ENCODE measurements at places on chromosomes 1 and 21.

- no peak for DNase-seq
These were observed 1.5 kb downstream of the MIB2 start for GRCh38 chr1:1616838-1617237.

DNA sequence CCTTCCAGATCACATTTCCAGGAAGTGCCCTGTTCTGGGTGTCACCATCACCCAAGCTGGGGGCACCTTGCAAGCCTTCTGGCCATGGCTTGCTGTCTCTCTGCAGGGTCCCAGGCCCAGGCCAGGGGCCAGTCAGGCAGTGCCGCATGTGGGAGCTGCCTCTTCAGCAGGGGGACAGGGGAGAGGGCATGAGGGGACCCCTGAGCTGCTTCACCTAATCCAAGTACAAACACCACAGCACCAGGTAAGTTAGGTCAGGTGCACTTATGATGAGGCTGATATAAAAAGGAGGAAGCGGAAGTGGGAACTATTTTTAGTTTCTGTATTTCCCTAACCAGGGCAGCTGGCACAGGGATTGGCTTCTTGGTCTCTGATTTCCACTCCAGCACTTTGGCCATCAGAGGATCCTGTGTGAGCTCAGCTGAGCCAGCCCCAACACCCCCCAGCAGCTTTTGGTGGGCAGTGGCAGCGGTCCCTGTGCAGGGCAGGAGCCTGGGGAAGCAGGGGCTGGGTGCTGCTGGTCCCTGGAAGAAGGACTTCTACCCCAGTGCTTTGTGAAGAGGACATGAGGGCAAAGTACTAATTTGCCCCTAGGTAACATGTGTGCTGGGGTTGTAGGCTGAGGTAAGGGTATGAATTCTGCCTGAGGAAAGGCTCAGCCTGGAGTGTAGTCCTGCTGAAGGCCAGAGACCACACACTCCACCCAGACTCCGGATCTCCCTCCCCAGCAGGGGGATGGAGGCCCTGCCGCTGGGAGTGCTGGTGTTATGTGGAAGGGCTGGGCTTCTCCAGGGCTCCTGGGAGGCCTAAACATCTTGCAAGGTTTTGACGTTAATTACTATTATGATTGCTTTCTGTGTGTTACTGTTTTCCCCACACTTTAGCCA lies 3.3 kb upstream of the PCBP3 start:
- DNase-seq, result peak; percentile 52

DNA sequence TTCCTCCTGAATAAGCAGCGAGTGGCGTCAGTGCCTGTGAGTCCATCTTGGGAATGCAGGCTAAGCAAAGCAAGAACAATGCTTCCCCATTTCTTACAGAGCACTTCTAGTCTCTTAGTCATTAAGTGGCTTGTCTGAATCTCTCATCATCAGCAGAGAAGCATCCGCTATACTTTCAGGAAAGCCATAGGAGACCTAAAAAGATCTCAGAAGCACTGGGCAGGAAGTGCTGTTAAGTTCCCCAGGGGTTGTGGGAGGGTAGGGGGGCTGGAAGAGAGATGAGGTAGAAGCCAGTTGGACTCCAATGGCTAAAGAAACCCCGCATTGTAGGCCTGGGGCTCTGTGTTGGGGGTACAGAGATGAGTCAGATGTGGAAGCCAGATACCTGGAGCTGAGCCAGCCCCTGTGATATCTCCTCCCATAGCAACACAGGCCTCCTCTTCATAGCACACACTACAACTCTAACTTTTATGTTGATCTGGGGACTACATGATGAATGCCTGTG lies 44.9 kb downstream of the SYT6 start:
- peak; percentile 33 for DNase-seq

GRCh38 chr1:158564608-158565007 lies 5.8 kb downstream of the OR6P1 start:
- no peak for DNase-seq

GRCh38 chr21:28112511-28112910 lies 880.2 kb downstream of the LTN1 start:
- DNase-seq, result no peak

- no peak for DNase-seq
These were observed 643.0 kb downstream of the KIF26B start for GRCh38 chr1:245797592-245798348.

GRCh38 chr1:76281306-76281705 lies 206.8 kb downstream of the ST6GALNAC3 start:
- DNase-seq, result peak; percentile 40

DNA sequence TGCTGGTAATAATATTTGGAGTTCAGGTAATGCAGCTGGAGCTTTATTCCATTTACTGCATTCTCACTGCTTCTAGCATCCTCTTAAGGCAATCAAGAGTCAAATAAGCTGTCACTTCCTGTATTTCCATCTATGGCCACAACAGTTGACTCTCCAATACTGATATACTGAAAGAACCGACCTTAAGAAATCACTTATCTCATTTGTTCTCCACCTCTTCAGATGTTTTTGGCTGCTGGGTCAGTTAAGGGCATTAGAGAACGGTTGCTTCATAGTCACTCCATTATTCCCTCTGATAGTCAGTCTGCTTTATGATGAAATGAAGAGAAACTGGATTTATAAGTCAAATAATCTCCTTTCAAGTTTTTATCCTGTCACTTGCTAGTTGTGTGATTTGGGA lies 14.2 kb upstream of the RGS4 start:
- no peak for DNase-seq

DNA sequence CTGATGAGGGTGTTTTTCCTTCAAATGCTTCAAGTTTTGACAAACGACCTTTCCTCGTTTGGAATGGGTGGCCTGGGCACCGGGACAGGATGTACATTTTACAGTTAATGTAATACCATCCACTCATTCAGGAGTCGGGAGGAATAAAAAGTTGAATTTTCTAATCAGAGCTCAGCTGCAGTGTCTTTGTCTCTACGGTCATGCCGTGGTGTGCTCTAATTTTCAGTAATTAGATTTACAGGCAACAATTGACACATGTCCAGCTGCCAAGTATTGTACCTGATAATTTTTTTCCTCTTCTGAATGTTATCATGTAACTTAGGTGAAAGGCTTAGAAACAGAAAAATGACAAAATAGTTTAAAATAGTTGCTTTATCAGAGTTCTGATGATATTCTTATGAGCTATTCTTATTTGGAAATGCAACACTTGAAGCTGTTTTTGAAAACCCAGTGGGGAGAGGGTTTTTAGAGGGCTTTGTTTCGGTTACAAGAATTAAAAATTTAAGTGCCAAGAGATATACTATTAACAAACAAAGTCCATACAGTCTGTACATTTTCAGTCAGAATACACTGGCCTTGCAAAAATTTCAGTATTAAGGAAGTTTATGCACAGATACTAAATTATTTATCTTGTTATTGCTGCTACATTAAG lies 1.0 kb downstream of the CDKN2C start:
- DNase-seq, result no peak

DNA sequence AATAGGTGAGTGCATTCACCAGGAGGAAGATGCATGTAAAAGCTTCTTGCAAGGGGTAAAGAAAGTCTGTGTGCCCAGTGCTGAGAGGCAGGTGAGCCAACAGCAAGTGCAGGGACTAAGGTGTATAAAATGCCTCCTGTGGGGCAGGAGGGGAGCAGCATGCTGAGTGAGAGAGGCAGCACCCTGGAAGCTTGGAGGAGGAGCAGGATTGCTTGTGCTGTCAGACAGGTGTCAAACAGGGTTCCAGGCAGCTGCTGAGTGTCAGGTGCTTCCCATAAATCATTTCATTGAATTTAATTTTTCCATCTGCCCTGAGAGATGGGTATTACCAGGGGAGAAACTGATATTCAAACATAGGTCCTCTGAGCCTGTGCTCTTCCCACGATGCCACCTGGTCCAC lies 13.9 kb downstream of the BSND start:
- no peak for DNase-seq

DNA sequence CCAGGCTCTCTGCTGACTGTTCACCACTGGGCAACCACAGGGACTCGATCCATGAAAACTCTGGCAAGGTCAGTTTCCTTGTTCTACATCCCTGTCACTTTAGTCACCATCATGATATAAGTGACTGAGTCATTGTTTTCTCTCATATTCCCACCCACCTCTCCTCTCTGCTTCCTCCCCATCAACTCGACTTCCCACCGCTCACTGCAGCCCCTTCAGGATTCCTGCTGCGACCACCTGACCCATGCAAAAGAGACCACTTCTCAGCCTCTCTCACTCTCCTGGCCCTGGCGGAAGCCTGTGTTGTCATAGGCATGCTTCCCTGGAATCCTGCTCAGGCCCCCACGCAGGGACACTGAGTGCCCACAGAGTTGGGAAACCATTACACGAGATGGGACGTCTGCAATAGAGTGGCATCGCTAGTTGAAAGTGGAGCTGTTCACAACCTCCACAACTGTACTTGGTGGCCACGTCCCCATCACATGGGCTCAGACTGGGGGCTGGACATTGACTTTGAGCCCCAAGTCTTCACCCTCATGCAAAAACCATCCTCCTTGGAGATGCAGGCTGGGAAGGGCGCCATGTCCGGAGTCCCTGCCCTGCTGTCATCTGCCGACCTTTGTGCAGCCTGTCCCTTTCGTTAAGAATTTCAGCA lies 1.8 kb upstream of the TFF2 start:
- DNase-seq, result no peak

- DNase-seq, result no peak
These were observed 24.2 kb upstream of the C1orf174 start for GRCh38 chr1:3924186-3924824.

DNA sequence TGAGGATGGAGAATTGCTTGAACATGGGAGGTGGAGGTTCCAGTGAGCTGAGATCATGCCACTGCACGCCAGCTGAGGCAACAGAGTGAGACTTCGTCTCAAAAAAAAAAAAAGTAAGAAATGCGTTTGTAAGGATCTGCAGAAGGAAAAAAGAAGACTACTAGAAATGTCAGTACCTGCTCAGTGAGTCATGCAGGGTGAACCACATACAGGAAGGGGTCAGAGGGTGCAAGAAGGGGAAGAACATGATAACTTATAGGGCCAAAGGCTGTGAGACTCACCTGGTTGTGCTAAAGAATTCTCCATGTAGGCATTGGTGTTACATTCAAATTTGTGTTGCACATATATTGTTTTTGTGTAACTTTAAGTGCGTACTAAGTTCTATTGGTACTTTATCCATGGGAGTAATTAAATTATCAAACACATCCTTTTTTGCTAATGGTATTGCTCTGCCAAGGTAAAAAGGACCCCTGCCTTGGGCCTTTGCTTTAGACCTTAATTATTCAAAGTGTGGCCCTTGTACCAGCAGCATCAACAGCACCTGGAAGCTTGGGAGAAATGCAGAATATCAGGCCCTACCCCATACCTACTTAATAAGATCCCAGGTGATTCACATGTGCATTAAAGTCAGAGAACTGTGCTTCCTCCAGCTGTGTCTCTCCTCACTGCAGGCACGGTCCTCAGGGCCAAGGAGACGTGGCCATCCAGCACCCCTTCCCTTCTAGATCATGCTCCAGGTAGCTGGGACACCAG lies 96.4 kb upstream of the PPP2R5A start:
- DNase-seq, result no peak

All from SK-N-SH (cell line).